ENCODE measurements at places on chromosomes 11 and 22.

- no peaks in the 10 kb centered on the region for H3K36me3 ChIP-seq
- no peak for DNase-seq
- no peaks in the 10 kb centered on the region for H3K27me3 ChIP-seq
Measured at GRCh38 chr22:46650078-46650810, 30.1 kb downstream of the GRAMD4 start.

GRCh38 chr11:68163691-68164090 lies 42.5 kb upstream of the CHKA start:
- no peaks in the 10 kb centered on the region for H3K4me1 ChIP-seq
- no peak for DNase-seq
- no peak overlapping the region for H3K27ac ChIP-seq
- H3K36me3 ChIP-seq: peaks cover 30% of the 10 kb centered on the region

- no peaks in the 10 kb centered on the region for H3K27me3 ChIP-seq
- no peak for DNase-seq
- no peak overlapping the region for H3K27ac ChIP-seq
- no peak overlapping the region for H3K4me3 ChIP-seq
- no peaks in the 10 kb centered on the region for H3K36me3 ChIP-seq
Measured at GRCh38 chr22:24474221-24474620, 20.9 kb upstream of the UPB1 start.

GRCh38 chr11:38448284-38448683 lies 1850.2 kb upstream of the RAG2 start:
- H3K36me3 ChIP-seq: no peaks in the 10 kb centered on the region
- no peaks in the 10 kb centered on the region for H3K4me1 ChIP-seq
- H3K4me3 ChIP-seq: no peak overlapping the region
- H3K27ac ChIP-seq: no peak overlapping the region

DNA sequence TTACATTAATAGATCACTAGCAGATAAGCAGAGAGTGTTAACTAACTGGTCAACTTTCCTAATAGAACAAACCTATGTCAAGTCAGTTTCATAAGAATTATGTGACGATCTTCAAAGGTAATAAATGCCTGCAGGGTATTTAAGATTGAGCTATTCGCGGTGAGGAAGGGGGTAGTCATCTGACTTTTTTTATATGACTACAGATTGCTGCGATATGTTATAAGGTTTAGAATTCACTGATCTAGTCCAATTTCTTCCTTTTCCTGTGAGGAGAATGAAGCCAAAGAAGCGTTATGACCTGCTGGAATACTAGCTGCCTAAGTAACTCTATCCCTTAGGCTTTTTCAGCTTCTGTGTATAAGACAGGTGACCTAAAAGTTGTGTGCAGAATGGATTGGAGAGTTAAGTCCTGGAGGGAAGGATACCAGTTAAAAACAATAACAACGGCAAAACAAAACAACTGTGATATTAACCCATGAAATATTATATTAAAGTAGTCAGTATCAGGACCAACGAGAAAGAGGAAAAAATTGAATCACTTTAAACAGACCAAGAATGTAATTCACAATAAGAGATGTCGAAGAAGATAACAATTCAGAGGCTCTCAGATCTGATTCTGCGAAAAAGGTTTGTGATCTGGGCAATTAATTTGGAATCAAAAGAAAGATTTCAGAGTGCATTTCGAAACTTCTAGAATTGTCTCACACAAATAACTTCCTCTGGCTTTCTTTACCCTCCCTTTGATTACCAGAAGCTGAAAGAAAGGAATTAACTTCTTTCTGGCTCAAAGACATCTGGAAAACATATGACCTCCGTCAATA lies 630 bp downstream of the CASP4 start:
- peak overlapping the region; percentile 76 for H3K4me3 ChIP-seq
- H3K27me3 ChIP-seq: no peaks in the 10 kb centered on the region
- H3K4me1 ChIP-seq: peaks cover 22% of the 10 kb centered on the region
- peaks cover 6% of the 10 kb centered on the region for H3K36me3 ChIP-seq
- H3K27ac ChIP-seq: peak overlapping the region; percentile 73
- no peak for DNase-seq

- no peak overlapping the region for H3K4me3 ChIP-seq
- H3K36me3 ChIP-seq: no peaks in the 10 kb centered on the region
- H3K27ac ChIP-seq: no peak overlapping the region
- no peaks in the 10 kb centered on the region for H3K4me1 ChIP-seq
- peaks cover 19% of the 10 kb centered on the region for H3K27me3 ChIP-seq
Measured at GRCh38 chr11:20592741-20593140, 6.7 kb upstream of the SLC6A5 start.

- no peaks in the 10 kb centered on the region for H3K27me3 ChIP-seq
- H3K36me3 ChIP-seq: no peaks in the 10 kb centered on the region
- H3K4me1 ChIP-seq: peaks cover 11% of the 10 kb centered on the region
- DNase-seq: no peak
- no peak overlapping the region for H3K27ac ChIP-seq
Measured at GRCh38 chr11:48024635-48025071, 44.3 kb downstream of the PTPRJ start.

- no peaks in the 10 kb centered on the region for H3K4me1 ChIP-seq
- H3K36me3 ChIP-seq: no peaks in the 10 kb centered on the region
- H3K27ac ChIP-seq: no peak overlapping the region
- no peak for DNase-seq
- no peaks in the 10 kb centered on the region for H3K27me3 ChIP-seq
- H3K4me3 ChIP-seq: no peak overlapping the region
Measured at GRCh38 chr11:45028911-45029682, 78.4 kb upstream of the TP53I11 start.

Measured in effector memory CD4-positive, alpha-beta T cell (primary cell).